PC-9 (cell line): ENCODE measurements at places on chromosomes 5 and 9.

- peak; percentile 44 for DNase-seq
Observed at GRCh38 chr9:5186416-5187169, 1.2 kb upstream of the INSL6 start.

GRCh38 chr9:85871008-85871407 is 69.9 kb upstream of the NAA35 start:
- no peak for DNase-seq

DNA sequence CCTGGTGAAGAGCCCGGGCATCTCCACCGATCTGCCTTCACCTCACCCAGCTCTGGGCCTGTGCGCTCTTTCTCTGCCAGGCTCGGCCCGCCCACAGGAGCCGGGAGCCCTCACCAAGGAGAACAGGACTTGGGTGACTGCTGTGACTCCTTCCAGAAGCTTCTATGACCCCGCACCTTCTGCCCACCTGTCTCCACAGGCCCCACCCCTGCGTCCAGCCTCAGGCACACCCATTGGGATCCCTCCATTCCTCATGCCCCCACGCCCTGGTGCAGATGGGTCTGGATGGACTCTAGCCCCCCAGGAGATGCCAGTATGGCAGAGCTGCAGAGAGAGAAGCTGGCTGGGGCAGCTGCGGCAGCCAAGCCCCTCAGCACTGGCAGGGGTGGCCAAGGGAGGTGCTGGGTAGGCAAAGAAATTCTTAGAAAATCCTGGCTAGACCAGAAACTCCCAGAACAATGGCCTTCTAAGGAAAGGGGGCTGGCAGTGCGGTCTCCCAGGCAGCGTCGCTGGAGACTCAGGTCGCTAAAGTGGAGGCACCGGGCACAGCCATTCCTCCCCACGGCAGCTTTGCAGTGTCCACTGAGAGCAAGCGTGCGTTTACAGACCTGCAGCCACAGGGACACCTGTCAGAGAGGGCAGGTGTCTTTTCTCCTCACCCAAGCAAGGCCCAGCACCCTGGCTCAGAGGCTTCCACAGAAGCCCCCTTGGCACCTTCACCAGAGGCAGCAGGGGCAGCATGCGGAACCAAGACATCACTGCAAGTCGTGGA is 17.3 kb downstream of the LPCAT1 start:
- DNase-seq: no peak

DNA sequence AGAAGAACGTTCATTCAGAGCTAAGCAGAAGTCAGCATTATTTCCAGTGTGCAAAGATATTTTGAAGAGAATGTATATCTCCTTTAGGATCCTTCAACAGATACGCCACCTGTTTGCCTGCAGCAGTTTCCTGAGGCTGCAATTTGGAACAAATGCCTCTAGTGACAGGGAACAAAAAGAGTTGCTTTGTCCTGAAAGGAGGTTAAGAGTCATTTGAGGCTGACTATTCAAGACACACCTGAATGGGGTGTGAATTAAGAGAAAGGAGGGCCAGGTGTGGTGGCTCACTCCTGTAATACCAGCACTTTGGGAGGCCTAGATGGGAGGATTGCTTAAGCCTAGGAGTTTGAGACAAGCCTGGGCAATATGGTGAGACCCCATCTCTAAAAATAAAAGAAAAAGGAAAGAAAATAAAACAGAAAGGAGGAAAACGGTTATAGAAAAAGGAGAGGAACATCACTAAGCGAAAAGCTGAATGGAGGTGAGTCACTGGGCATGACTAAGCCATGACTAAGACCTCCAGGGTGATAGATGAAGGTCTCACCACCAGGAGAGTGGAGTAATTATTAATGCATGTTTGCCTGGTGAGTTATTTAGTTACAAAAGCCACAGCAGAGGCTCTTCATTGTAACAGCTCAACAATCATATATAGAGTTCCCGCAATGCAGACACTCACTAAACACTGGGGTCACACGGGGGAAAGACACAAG is 255.2 kb upstream of the TNC start:
- DNase-seq: peak; percentile 95

DNA sequence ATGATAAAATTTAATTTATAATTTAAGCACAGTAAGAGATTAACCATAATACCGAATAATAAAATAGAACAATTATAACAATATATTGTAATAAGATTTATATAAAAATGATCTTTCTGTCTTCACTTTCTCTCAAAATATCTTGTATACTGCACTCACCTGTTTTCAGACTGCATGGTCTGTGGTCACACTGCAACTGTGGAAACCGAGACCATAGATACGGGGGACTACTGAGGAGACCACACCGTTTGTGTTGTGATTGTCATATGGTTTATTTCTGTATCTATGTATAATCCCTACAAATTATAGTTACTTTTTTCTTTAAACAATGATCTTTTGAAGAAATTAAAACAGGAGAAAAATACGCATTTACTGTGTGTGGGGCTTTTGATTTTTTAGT is 78.8 kb upstream of the TNFAIP8 start:
- DNase-seq: no peak

- DNase-seq: peak; percentile 92
Observed at GRCh38 chr5:172758077-172758833, 12.7 kb downstream of the DUSP1 start.

DNA sequence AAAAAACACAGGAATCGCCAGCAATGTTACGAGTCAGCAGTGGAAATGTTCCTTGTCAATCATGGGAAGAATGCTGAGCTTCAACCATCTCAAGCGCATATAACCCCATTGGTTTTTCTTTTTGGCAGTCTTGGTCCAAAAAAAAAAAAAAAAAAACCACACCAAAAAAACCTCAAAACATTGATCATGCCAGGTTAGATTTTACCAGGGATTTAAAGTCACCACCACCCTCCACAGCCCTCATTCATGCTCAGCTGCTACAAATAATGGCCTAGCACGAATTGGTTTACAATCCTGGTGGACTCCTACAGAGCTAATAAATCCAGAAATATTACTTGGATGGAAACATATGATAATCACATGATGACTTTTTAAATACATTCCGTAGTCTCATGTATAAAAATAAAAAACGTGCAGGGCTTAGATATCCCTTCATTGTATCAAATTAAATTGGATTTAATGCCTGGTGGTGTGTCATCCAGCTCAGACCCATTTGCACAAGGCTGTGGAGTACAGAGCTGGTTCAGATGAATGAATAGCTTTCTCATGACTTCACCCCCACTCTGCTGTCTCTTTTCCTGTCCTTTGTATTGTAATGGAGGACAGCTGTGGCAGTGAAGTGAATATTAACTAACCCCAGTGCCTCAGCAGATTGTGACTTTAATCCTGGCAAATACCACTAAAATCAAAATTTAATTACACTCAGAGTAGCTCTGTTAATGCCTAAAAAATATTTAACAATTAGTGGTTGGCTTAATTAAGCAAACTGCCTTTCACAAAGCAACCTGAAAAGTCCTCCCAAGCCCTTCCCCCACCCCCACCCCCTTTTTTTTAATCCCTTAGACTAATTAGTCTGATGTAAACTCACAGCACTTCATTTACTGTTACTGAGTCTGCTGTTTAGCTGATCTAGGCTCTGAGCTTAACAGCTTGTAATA is 626.5 kb upstream of the ZNF608 start:
- DNase-seq: no peak
